ENCODE measurements at places on chromosomes 4 and X.

DNA sequence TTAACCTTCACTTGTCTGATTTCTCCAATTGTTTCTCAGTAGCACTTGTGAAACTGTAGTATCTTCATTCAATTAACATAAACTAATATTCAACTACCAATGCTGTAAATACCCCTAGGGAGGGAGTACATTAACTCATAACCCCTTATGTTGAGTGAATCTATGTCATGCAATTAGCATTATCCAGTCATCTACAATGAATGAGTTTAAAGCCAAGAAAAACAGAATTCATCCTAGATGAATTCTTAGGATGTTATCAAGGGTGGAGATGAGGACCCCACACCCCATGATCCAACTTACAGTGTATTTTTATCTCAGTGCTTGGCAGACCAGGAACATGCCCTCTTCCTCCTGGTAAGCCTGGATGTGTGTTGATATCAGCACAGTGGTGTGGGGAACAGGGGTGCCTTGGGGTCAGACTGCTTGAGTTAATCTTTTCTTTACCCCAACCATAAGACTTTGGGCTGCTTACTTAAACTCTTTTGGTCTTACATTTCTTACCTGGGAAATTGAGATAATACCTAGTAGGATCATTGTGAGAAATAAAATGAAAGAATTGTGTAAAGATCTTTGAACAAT is 62.1 kb upstream of the SCOC start:
- no peak for DNase-seq

DNA sequence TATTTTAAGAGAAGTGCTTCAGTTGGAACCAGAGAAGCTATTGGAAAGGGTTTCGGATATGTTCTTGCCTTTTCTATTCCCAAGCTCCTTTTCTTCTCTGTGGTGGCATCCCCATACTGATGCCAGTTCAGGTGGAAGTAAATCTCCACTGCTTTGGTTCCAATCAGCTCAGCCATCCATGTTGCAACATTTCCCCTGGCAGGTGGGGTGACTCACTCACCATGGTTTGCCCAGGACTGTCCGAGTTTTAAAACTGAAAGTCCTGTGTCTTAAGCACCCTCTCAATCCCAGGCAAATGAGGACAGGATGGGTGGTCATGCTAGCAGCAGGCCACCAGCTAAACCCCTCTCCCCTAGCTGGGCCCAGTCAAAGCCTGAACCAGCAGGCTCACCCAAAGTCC is 15.1 kb downstream of the RAI2 start:
- DNase-seq: no peak

DNA sequence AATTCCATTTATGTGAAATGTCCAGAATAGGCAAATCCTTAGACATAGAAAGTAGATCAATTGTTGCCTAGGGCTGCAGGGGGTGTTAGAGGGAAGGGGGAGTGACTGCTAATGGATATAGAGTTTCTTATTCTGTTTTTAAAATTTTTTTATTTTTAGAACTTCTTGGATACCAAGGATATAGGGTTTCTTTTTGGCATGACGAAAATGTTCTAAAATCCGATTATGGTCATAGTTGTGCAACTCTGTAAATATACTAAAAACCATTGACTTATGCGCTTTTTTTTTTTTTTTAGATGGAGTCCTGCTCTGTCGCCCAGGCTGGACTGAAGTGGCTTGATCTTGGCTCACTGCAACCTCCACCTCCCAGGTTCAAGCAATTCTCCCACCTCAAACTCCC is 125.2 kb upstream of the USP9X start:
- DNase-seq: no peak

DNA sequence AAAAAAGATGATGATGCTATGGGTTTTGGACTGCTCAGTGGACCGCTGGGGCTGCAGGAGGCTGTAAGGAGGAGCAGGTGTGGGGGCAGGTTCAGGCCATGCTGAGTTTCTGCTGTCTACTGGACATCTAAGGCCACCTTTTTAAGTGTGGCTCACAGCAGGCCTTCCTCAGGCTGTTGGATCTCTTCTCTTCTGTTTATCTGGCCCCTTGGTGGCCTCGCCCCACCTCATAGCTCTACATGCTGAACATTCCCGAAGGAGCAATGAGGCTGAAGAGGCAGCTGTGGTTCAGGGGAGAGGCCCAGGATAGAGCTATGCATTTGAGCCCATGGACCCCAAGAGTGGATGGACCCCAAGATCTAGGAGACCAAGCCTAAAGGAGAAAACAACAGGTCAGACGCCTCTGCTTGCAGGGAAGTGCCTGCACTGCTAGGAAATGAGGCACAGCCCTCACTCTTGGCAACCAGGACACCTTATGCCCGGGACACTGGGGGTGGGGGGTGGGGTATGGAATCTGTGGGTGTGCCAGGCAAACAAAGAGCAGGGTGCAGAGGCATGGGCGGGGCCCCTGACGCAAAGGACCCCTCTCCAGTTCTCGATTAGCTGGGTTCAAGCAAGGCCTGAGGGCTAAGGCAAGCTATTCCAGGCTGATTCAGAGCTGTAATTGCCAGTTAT is 168.9 kb downstream of the BCOR start:
- DNase-seq: no peak

GRCh38 chrX:155514225-155514624 is 55.8 kb upstream of the F8A3 start:
- DNase-seq: no peak

GRCh38 chr4:93157986-93158385 is 670.6 kb upstream of the ATOH1 start:
- DNase-seq: no peak

- no peak for DNase-seq
Measured at GRCh38 chrX:150507251-150507856, 61.1 kb upstream of the MTM1 start.
